ENCODE measurements at places on chromosomes 5 and 9.

DNA sequence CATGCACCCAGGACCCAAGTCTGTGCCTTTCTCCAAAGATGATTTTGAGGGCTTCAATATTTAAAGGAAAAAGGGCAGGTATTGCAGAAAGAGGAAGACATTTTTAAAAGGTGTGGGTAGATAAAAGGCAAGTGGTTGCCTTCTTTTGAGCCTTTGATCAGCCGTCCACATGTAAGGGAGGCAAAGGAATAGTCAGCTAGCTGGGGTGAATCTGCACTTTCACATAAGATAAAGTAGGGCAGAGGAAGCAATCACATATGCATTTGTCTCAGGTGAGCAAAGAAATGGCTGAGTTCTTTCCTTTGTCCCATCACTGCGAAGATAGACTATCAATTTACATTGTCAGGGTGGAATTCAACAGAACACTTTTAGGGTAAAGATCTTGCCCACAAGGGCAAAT, 19.9 kb downstream of the MGAT1 start:
- DNase-seq, result no peak

GRCh38 chr9:105098370-105098769, 146.1 kb upstream of the SLC44A1 start:
- no peak for DNase-seq

DNA sequence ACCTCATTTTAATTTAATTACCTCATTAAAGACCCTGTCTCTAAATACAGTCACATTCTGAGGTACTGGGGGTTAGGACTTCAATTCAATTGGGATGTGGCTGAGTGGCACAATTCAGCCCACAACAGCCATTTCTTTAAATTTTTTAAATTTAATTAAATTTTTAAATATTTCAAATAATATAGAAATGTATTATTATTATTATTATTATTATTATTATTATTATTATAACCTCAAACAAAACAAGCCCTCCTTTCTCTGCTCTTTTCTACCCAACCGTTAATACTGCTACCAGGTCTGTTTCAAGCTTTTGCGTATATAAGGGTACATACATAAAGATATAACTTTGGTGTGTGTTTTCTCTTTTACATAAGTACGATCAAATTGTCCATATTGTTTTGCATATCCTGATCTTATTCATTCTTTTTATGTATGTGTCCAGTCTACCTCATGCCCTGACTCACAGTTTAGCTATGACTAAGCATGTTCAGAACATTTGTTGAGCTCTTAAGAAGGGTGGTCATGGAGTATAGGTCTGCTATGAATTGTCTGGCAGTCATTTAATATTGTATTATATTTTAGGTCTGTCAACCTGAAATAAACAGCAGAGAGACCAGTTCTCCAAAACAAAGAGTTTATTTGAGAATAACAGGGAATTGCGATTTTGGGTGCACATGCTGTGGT, 16.1 kb upstream of the RAB14 start:
- DNase-seq, result no peak

GRCh38 chr5:159602434-159602833, 272.1 kb upstream of the IL12B start:
- DNase-seq, result no peak

GRCh38 chr9:84966876-84967830, 297.6 kb downstream of the NTRK2 start:
- DNase-seq, result no peak

GRCh38 chr5:130034566-130035210, 130.4 kb downstream of the CHSY3 start:
- DNase-seq, result no peak

- no peak for DNase-seq
These were observed 114.5 kb upstream of the CDH6 start for GRCh38 chr5:31078956-31079355.

All from epithelial cell of proximal tubule (primary cell).